ENCODE measurements at places on chromosomes 7 and 10.

DNA sequence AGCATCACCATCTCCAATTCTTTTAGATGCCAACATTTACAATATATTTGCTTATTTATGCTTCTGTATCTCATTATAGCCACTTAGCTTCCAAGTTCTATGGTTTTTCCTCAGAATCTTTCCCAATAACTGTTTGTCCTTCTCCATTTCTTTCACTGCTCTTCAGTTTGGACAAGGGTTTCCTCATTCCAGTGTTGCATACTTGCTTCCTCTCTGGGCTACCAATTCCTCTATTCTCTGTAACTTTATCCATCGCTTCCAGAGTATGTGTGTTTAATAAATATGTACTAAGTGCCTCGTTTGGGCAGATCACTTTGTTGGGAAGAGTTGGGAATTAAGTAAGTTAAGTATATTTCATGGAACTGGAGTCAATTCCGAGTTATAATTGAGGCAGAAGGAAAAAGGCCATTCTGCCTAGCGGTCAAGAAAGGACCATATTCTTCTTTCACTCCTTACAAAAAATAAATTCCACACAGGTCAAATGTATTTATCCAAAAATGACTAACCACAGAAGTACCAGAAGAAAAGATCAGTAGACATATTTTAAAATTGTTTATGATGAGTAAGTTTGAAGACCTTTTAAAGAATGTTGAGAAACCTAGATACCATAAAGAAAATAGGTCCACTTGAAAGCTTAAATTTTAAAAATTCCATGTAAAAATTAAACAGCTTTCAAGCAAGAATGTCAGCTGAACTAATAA is 10.8 kb downstream of the STAMBPL1 start:
- DNase-seq, result no peak

DNA sequence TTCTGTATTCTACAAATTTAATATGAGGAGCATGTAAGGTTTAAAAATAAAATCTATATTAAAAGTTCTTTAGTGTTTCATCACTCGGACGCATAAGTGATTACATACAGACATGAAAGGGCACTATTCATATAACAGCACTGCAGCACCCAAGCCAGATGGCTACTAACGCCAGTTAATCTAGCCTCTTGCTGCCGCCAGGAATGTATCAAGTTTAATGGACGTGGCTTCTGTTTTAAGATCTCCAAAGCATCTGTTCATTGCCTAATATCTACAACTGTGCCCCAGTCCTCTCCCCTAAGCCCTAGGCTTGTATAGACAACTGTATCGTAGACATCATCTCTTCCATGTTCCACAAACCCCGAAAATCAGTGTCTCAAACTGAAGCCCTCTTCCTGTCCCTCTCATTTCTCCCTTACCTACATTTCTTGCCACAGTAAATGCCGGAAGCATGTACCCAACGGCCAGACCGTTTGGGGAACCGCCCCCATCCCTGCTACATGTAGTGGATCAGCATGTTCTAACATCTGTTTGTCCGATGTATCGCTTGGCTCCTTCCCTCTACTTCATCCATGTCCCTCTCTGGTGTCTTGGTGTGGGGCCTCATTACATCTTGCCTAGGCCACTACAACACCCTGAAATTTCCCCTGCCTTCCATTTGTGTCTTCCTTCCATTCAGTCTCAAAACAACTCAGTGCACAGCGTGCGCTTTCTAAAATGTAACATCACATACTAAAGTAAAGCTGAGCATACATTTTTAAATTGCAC is 147.5 kb upstream of the RSU1 start:
- no peak for DNase-seq

GRCh38 chr7:7103343-7104313 is 78.7 kb upstream of the C1GALT1 start:
- peak; percentile 73 for DNase-seq

DNA sequence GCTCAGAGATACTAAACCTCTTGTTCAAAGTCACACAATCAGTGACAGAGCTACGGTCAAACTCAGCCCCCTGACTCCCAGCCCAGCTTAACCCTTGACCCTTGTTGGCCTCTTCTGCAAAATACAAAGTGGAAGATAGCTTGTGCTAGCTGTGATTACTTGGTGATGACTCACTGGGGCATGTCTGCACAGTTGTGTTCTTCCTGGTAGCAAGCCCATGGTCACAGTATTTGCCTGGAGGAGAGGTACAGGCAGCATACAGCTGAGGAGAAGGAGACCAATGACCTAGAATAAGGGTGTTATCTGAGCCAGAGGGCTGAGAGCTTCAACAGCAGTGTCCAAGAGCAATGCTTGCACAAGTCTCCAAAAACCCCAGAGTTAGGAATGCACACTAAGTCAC is 5.7 kb upstream of the HSPA12A start:
- DNase-seq, result no peak

DNA sequence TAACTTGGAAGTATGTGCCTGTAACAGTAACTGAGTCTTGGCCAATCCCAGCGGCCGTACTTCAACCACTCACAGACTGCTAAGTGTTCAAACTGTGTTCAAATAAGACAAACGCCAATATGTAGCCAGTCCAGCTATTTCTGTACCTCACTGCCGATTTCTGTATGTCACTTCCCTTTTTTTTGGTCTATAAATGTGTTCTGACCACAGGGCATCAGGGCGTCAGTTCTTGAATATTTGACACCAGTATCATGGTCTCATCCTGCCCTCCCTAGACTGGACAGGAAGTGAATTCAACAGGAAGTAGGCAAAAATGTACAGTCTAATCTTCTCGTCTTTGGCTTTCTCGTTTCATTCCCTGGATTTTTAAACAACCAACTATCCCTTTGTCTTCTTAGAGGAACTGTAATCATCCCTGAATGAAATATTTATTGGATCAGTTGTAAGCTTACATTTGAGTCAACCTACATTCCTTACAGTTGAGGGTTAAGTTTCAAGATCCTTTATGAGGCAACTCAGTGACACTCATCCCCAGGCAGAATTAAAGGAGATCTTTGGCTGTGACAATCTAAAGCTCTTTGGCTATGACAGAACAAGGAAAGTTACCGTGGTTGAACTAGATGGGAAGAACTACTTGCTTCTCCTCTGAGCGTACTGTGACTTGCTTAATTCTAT is 232.7 kb downstream of the NSUN6 start:
- DNase-seq, result no peak

- DNase-seq, result no peak
Observed at GRCh38 chr7:130151591-130152492, 53.4 kb downstream of the TMEM209 start.

GRCh38 chr7:105756367-105756766 is 120.0 kb downstream of the ATXN7L1 start:
- no peak for DNase-seq

- DNase-seq, result no peak
Observed at GRCh38 chr10:99777918-99778714, 4.3 kb upstream of the ABCC2 start.

DNA sequence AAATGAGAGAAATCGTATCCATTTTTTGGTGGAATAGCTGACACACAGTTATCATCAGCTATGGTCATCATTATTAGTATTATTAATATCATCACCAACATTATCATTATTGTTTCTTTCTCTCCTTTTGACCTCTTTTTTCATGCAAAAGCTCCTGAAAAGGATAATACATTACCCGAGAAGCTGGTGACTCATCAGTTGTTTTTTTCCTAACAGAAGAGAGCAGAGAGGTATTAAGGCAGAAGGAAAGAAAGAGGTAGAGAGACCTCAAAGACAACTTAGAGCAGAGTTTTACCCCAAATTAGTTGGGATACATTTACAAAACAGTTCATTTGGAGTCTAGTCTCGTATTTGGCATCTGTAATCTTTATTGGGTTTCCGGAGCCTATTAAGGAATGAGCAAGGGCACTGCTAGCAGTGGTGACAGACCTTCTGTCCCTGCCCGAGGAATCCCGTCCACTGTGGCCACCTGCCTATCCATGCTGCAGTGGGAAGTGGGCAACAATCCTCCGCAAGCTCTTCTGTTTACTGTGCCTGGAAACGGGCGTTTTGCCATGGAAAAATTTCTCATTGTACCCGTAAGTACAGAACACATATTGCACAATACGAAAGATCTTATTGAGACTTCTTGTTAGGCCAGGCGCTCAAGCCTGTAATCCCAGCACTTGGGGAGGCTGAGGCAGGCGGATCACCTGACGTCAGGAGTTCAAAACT is 170.0 kb upstream of the MKLN1 start:
- no peak for DNase-seq

DNA sequence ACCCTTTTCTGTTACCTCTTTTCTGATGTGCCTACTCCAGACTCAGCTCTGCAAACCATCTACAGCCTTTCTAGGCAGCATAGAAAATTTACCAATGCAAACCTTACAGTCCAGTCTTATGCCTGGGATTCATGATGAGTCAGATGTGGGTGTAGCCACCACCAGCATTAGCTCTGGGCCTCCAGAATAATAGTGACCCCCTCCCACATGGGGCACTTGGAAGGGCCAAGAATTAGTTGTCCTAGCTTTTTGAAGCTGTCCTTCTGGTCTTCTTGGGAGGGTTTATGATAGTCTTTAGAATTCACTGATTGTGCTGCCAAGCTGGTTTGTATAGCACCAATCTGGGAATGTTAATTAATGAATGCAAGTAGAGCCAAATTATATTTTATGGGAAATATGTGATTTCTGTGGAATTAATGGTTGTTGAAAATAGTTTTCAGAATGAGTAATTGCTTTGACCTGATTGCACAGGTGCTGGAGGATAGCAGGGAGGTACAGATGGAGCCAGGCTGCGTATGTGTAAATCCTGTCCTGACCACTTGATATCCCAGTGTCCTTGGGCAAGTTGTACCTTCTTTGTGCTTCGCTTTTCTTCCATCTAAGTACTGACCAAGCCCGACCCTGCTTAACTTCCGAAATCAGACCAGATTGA is 94.8 kb downstream of the CPED1 start:
- no peak for DNase-seq

DNA sequence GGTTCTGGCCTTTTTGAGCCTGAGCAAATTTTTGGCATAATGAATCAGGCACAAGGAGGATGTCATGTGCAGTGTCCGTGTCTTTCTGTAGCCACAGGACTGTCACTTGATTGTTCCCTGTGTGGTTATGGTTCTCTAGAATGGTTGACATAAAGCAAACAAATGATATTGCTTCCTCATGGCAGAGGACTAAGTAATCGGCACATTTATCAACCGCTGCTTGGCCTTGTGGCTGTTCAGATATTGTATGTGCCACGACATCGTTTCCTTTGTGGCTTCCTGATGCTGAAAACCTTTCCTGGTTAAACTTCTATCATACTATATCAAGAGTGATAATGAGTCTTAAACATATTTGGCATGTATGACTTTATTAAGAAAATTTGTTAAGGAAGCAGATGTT is 598.8 kb downstream of the SUGCT start:
- no peak for DNase-seq

DNA sequence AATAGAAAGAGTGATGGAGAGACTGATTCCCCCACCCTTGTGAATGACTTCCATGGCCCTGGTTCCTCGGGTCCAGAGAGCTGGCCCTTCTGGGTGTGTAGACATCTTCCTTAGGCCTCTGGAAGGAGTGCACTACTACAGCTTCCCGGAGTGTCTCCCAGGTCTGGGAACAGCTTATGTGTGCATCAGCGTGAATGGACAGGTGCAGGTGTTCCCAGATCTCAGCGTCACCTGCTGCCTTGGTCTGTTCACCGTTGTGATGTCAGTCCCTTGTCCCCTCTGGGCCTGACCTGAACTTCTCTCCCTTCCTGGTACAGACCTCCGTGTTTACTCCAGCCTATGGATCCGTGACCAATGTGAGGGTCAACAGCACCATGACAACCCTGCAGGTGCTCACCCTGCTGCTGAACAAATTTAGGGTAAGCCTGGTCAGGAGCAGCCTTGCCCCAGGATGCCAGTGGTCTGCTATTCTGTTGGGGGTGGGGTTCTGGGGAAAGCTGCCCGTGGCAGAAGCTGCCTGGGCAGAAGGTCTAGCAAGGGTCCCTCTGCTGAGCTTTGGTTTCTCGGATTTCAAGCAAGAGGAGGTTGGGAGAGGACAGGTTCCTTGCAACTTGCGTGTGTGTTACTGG is 10.5 kb upstream of the DEPP1 start:
- DNase-seq, result no peak

DNA sequence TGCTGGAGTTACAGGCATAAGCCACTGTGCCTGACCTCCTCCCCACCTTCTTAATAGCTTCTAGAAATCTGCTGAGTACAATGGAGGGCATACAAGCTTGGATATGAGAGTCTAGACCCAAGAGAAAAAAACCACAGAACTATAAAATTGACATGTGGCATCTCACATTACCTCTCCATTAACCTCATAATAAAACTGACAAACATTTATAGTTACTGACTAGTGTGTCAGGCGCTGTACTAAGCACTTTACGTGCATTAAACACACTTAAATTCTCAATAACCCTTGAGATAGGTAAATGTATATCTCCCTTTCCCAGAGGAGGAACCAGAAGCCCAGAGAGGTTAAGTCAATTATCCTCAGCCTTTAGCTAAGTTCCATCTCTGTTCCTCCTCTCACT is 300.5 kb upstream of the MYO3A start:
- no peak for DNase-seq

DNA sequence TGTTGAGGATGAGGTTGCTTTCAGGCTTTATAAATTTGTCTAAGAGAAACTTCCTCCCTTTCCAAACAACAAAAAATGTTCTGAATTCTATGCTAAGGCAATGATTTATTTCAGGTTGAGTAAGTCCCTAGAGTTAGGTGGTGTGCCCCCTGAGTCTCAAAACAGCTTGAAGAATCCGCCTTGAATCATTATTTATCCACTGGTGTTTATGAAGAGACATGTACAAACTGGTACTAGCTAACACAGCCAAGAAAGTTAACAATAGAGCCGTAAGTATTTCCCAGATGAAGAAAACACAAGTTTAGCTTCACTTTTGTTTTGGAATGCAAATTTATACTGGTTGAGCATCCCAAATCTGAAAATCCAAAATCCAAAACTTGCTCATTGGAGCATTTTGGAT is 66.2 kb upstream of the SRPK2 start:
- DNase-seq, result no peak

- no peak for DNase-seq
Observed at GRCh38 chr10:103781329-103782061, 73.9 kb downstream of the SH3PXD2A start.

DNA sequence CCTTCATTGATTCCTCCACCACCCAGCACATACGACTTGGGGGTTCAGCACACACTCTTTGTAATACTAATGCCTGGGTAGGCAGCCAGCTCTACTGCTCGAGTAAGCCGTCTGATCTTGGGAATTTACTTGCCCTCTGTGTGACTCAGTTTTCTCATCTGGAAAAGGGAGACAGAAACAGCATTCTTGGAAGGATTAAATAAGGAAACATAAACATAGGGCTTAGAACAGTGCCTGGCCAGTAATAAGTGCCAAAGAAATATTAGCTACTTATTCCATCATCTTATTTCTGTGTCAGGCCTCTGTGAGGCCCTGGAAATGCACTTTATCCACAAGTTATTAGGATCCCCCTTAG is 130.1 kb downstream of the TNS3 start:
- no peak for DNase-seq

- DNase-seq, result peak; percentile 61
Observed at GRCh38 chr10:80132299-80133139, at the start of gene PLAC9. TSS of gene PLAC9 (plus strand) at chr10:80132730. CDS start at chr10:80132763, 33 bp downstream.

- DNase-seq, result no peak
Observed at GRCh38 chr7:30157204-30157603, 22.4 kb downstream of the MTURN start.

- peak; percentile 11 for DNase-seq
Observed at GRCh38 chr10:91880310-91880709, 29.0 kb downstream of the FGFBP3 start.
